Renal cortical epithelial cell (primary cell): ENCODE measurements at places on chromosomes 16 and 17.

GRCh38 chr16:17836868-17837602 is 366.3 kb upstream of the XYLT1 start:
- no peak for DNase-seq

GRCh38 chr17:15441315-15441714 is 26.1 kb downstream of the CDRT4 start:
- no peak for DNase-seq

- DNase-seq = no peak
Measured at GRCh38 chr17:28929787-28930186, 21.5 kb downstream of the PHF12 start.

DNA sequence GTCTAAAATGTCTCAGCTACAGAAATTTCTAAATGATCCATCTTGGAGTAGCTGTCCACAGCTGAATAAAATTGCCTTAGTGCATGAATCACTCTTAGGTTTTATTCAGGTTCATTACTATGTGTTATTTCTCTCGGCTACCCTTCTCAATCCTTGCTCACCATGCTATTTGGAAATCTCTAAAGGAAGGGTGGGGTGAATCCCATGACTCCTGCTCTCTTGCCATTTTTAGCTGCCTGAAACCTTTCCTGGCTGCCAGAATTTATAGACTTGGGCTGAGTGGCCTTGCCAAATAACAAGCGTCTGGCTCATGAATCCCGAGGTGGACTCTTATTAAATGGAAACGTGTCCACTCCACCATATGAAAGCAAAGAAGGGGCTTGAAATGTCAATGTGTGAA is 936.1 kb upstream of the SOX9 start:
- peak; percentile 30 for DNase-seq

DNA sequence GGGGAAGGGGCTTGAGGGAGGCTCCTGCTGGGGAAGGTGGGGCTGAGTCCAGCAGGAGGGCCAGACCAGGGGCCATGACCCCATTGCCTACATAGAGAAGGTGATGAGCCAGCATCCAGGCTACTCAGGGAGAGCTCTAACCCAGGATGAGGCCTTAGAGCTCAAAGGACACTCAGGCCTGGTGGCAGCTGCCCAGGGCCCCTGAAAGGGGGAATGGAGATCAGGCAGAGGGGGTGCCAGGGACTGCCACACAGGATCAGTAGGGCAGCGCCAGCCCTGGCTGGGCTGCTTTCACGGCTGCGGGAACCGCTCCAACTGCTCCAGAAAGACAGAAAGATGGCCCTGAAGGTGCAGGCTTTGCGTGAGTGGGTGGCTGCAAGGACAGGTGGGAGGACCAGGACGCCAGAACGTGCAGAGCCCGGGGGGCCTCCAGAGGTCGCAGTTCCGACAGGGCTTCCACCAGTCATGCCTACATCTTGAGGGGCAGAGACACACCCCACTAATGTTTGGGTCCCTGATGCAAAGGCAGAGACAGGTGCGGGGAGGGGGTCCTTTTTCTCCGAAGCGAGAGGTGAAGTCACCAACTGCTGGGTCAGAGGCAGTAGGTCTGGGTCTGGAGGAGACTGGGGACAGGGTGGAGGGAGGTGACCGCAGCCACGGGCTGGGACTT is 882 bp upstream of the ATP6V0C start:
- DNase-seq = no peak

- DNase-seq = no peak
Measured at GRCh38 chr17:78267253-78268073, 36.0 kb downstream of the TMEM235 start.

- no peak for DNase-seq
Measured at GRCh38 chr17:75970626-75971025, 8.3 kb downstream of the ACOX1 start.

DNA sequence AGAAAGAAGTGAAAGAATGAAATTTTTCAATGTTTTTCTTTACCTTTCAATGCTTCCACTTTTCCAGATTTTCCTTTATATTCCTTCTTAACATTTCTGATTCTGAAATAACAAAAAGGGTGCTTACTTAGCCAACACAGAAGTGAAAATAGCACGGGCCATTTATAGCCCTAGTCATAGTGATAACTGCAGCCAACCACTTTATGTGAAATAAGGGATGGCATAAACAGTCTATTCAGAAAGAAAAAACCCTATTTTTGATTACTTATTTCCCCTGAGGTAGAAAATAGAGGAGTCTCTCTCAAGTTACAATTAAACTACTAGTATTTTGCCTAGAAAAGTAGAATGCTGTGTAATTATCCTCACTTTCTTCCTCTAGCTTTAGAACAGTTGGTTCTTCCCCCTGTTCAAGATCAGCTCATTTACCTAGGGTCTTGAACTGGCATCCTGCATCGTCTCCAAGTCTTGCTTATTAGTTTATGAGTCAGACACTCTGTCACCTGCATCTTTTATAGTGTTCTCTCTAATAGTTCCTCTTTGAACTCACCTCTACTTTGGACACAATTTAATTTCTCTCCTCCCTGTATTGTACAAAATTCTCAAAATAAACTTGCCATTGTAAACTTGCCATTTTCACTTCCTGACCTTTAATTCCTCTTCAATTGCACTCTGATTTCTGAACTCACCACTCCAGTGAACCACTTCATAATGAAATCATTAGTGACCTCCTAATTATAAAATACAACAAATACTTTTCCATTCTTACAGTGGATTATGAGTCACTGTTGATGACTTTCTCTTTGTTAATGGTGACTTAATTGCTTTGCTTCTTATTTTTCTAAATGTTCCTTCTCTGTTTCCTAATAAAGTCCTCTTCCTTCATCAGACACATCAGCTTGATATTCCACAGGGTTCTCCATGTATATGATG is 23.6 kb downstream of the ABCA6 start:
- peak; percentile 40 for DNase-seq

DNA sequence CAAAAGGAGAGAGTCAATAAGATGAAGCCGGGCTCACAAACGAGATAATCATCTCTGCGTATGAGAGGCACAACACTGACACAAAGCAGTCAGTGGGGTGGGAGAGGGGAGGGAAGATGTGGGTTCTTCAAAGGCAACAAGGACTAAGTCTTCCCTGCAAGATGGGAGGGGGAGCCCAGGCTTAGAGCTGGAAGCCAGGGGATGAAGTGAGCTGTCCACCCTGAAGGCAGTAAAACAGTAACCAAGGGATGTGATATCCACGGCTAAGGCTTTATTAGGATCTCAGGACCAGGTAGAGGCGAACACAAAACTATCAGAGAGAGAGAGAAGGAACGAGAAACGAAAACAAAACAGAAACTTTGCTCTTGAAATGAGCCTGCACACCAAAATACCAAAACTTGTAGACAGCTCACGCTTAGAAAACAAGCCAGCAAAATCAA is 115.9 kb downstream of the DYNLRB2 start:
- DNase-seq = no peak

GRCh38 chr16:48632137-48632774 is 22.3 kb upstream of the N4BP1 start:
- DNase-seq = peak; percentile 69

GRCh38 chr17:50114849-50115357 is 15.1 kb downstream of the SAMD14 start:
- DNase-seq = peak; percentile 75

- DNase-seq = peak; percentile 71
Measured at GRCh38 chr17:31581491-31581890, 190.0 kb downstream of the RAB11FIP4 start.

GRCh38 chr17:80187090-80187489 is 17.3 kb downstream of the CARD14 start:
- DNase-seq = no peak

DNA sequence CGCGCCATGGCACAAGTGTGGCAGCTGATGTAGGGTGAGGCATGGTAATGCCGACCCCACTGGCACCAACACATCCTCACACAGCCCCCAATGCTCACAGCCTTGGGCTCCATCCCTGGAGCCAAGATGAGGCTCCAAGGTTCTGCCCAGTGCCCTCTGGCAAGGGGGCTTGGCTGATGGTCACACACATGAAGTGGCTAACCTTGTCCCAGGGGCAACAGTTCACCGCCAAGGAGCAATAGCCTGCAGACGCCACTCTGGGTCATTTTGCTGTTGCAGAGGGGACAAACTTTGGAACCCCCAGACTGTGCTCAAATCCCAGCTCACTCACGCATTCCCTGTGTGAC is 26.8 kb downstream of the TNFRSF13B start:
- no peak for DNase-seq

DNA sequence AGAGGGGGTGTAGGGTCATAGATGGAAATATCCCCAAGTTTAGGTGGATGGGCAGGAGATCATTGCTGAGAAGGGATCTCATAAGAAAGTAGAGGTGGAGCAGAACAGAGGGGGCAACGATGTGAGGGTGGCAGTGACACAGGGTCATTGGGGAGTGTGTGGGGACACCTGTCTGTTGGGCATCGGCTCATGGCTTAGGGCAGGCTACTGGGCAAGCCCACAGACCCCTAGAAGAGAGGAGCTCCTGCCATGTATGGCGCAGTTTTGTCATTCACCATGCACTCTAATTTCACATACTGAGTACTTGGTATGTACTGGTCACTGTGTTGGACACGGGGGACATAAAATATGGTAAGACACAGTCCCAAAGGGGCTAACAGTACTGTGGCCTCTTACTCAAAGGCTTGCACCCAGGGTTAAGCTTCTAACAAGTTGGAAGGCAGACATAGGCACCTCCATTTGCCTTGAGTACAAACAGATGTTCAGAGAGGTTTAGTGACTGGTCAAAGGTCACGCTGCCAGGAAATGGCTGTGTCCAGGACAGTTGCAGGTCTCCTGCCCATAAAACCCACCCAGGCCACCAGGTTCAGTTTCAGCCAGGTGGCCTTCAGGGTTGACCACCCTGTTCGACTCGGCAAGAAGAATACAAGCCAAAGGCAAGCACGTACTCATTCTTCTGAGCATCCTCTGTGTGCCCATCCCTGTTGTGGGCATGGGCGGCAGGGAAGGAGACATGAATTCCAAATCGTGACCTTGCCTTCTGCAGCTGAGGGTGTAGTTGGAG is 580.2 kb downstream of the KCNJ18 start:
- no peak for DNase-seq

- no peak for DNase-seq
Measured at GRCh38 chr16:30947541-30947858, 1.4 kb upstream of the ORAI3 start.

GRCh38 chr17:59311051-59311468 is 20.4 kb upstream of the YPEL2 start:
- DNase-seq = peak; percentile 55

GRCh38 chr17:76929148-76929547 is 60.9 kb downstream of the MGAT5B start:
- DNase-seq = no peak
